ENCODE measurements at places on chromosomes 3 and 15.

GRCh38 chr15:32941823-32942222 lies 224.0 kb downstream of the GREM1 start:
- no peak for DNase-seq

GRCh38 chr15:38843051-38843501 lies 278.5 kb upstream of the RASGRP1 start:
- no peak for DNase-seq

DNA sequence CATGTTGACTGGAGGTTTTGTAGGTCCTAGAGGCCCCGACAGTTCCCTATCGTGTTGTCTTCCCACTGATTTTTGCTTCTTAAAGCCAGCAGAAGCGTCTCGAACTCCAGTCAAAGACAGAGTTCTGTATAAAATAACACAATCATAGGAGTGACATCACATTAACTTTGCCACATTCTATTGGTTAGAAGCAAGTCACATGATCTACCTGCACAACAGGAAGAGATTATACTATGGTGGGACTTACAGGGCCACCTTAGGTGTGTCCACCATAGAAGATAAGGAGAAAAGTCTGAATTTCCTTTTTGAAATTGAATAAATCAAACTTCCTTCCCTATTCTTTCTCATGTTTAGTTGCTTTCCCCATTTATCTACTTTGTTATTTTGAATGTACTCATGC lies 365.5 kb downstream of the GRM7 start:
- no peak for DNase-seq

GRCh38 chr3:134002306-134002705 lies 27.4 kb downstream of the SLCO2A1 start:
- DNase-seq: no peak

DNA sequence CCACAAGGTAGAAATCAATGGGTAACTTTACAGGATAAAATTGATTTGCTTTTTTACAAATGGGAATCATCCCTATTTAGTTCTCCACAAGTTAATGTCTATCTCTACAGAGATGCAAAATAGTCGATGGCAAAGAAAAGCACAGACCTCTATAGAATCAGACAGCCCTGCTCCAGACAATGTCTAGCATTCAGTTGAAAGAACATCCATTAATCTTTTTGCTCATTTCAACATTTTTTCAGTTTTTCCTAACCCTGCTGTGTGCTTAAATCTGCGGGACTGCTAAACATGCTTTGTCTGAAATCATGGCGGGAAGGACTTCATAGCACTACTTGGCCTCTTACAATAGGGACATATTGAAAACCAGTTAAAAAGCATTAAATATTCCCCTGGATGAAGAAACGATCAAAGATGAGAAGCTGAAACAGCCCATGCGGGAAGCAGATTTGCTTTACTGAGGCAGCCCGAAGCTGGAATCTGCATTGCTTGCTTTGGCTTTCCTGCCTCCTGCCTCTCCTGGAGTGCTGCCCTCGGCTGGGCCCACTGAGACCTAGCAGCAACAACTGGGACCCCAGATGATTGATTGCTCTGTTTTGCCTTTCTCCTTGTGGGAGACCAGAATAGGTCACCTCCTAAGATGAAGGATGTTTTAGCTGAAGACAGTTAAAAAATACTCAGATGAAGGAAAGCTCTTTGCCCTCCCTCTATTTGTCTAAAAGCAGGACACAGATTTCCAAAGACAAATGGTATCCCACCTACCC lies 38.5 kb upstream of the RASGRP1 start:
- no peak for DNase-seq

GRCh38 chr3:14640157-14640562 lies 11.4 kb upstream of the CCDC174 start:
- no peak for DNase-seq

DNA sequence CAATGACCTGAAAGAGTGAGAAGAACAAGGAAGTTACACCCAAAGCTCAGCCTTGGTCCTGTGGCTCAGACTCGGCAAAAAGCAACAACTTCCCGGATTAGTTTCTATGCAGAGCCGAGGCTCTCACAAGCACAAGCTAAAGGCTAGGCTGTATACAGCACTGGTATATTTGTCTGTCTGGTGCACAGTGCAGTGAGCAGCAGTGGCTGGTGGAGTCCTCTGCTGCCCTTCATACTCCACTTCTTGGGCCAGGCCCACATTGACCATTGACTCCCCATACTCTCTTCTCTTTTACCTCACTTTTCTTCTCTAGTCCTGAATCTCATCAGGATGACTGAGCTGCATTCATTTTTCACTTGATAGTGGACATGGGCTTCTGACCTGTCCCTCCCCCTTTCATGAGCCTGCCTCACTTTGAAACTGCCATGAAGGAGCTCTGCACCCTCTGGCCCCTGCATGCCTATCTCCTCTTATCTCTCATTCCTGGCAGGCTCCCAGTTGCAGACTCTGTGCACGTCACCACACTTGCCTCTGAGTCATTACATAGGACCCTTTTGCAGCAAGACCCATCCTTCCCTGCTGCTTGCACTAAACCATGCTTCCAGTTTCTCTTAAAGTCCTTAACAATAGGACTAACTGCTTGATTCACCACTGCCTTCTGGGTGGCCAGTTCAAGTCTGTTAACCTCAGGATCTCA lies 379.3 kb downstream of the NTRK3 start:
- no peak for DNase-seq

Data from stimulated activated CD8-positive, alpha-beta memory T cell treated with anti-CD3 and anti-CD28 coated beads, Interleukin-7, amount 100 ng/mL, for 4 hours (primary cell).